T47D (cell line): ENCODE measurements at places on chromosomes 11 and 22.

DNA sequence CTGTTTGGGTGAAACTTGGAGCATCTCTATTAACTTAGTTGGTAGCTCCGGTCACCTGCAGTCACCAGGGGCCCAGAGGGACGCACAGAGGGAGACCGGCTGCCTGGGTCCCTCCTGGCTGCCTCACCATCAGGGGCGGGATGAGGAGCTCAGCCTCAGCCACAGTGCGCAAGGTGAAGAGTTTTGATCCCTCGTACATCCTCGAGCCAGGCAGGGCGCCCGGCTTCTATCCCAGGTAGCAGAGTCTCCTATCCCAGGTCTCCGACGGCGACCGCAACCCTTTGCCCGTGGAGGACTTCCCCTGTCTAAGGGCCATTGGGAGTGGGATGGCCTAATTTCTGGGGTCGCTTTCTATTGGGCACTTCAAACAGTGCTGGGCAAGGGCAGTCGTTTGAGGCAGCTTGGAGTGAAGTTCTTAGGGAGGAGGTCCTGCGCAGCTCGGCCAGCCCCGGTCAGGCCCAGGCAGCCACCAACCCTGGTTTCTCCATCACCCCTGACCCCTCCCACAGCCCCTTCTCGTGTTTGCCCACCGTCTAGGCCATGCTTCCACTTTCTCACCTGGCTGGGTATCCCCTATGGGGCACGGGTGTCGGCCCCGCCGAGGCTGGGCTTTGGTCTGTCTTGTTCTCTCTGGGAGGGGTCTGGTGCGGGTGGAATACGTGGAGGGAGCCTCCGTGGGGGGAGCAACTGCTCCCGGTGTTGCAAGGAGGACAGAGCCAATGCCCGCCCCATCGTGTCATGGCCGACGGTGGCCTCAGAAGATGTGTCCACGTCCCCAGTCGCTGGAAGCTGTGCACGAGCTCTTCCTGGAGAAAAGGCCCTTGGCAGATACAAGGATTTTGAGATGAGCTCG is 3.6 kb upstream of the MRGPRG start:
- no peak for DNase-seq

GRCh38 chr11:19501631-19502030 is 211.0 kb upstream of the NAV2 start:
- no peak for DNase-seq

DNA sequence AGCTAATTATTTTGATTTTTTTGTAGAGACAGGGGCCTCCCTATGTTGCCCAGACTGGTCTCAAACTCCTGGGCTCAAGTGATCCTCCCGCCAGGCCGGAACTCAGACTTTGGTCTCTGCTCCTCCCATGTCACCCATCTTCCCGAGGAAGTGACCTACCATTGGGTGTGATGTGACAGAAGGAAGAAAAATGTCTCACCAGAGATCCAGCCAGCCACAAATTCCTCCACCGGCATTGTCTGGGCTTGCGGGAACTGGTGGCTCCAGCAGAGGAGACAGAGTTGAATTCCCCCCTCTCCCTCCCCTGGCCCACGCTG is 772 bp downstream of the SLC25A45 start:
- peak; percentile 53 for DNase-seq

DNA sequence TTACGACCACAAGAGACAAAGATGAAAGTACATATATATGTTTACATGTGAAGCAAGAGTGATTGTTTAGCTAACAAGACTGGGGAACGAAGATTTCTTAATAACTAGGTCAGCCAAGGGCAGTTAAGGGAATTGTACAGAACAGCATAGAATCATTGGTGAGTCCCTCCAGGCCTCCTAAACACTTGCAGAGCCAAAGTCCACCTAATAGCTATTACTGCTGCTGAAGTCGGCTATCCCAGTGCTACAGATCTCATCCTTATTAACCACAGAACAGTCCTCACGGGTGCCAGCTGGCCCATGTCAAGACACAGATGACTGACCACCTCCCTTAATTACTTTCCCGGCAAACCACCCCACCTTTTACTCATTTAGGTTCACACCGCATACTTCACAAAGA is 68.5 kb upstream of the OPCML start:
- no peak for DNase-seq

- no peak for DNase-seq
These were observed 30.6 kb downstream of the TUB start for GRCh38 chr11:8111636-8112035.

GRCh38 chr11:126224647-126225294 is 13.2 kb downstream of the FAM118B start:
- DNase-seq, result no peak

DNA sequence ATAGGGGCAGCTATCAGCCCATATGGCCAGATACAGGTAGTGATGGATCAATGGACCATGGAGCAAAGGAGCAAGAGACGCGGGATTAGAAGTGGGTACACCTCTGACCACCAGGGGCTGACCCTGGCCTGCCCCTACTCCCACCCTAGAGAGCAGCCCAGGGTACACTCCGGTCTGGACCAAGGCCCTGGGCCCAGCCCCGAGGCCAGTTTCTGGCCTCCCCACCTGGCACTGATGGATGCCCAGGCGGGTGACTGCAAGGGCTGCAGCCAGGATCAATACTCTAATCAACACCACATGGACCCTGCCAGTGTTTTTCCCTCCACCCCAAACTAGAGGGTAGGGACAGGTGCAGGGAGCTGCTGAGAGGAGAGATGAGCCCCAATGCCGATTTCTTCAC is 74.1 kb upstream of the NECTIN1 start:
- no peak for DNase-seq

- no peak for DNase-seq
These were observed 11.6 kb downstream of the TST start for GRCh38 chr22:37007651-37008050.
